Foreskin fibroblast (primary cell): ENCODE measurements at places on chromosomes 13 and 19.

DNA sequence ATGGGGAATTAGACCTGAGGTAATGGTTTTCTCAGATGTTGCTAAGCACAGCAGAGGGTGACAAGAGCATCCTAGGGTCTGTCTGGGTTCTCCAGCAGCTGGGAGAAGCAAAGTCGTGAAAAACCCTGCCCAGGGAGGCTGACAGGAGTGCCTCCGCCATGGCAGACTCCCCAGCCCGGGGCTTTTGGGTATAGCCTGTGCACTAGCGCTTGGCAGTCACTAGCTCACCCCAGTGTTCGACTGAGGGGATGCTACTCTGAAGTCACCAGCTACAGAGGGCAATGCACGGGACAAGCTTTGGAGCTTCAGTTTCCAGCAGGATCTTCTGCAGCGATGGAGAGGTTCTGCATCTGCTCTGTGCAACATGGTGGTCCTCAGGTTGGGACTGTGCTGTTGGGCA is 87.5 kb downstream of the ING1 start:
- DNase-seq = peak; percentile 31

GRCh38 chr19:40103600-40103999 is 12.9 kb upstream of the ZNF780A start:
- DNase-seq = no peak

DNA sequence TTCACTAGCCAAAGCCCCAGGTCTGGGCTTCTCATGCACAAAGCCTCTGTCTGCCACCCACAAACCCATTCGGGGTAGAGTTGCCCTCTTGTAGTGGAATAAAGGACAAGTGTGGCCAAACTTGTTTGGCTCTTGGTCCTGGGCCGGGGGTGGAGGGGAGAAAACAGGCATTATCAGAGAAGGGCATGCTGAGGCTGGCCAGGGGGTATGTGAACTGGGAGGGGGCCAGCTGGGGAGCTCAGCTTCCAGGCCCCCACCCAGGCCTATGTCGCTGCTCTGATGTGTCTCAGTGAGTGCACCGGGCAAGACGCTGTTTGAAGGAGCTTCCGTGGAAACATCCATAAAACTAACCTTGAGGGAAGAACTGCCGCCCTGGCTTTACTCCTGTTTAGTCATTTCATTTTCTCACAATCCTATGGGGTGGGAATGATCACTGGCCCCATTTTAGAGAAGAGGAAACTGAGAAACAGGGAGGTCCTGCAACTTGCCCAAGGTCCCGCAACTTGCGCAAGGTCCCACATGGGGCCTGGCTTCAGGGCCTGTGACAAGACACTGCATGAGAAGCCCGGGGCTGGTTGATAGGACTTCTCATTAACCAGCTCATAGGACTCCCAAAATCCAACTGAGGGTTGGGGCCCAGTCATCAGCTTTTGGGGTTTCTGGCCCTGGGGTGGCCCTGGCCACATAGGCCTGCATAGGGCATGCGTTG is 30.8 kb downstream of the CCNE1 start:
- DNase-seq = peak; percentile 3

DNA sequence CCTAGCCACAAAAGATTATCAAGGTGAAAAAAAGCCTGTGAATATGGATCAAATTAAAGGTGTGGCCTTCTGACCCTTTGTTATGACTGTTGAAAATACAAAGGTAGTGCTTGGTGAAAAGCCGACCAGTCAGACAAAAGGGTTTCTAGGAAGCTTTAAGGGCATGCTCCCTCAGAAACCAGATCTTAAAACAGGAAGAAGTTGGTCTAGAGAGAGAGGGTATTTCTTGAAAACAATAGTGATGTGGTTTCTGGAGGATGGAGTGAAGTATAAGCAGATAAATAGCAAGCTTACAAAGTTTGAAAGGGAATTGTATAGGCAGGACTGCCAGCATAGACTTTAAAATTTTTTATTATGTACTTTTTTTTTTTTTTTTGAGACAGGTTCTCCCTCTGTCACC is 5.0 kb upstream of the EID2 start:
- no peak for DNase-seq

- DNase-seq = peak; percentile 58
Observed at GRCh38 chr19:13026462-13027370, 31.4 kb downstream of the NFIX start.

DNA sequence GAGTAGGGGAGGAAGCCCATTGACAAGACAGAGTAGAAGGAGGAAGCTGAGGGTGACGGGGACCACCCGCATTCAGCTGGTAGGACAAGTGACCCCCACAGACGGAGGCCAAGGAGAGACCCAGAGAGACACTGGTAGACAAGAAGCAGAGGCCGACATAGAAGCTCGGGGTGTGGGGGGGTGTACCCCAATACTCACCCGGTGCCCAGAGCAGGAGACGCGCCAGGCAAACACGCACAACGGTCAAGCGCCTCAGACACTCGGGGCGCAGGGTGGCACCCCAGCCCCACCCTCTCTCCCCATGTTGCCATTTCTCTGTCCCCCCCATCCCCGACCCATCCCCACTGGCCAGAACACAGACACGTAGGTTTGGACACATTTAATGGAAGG is 23.5 kb downstream of the SHANK1 start:
- no peak for DNase-seq

DNA sequence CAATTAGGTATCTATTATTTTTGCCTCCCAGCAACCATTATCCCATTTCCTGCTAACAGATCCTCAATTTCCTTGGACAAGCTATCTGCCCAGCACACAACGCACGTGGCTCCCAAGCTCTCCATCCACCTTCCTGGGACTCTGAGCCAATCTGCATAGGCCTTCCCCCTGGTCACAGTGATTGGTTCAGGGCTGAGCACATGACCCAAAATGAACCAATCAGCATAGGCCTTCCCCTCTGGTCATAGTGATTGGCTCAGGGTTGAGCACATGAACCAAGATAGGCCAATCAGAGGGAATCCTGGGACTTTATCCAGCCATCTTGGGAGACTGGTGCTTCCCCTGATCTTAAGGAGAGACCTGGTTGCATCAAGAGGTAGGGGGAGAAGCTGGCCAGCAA is 5.8 kb downstream of the CPAMD8 start:
- DNase-seq = no peak

DNA sequence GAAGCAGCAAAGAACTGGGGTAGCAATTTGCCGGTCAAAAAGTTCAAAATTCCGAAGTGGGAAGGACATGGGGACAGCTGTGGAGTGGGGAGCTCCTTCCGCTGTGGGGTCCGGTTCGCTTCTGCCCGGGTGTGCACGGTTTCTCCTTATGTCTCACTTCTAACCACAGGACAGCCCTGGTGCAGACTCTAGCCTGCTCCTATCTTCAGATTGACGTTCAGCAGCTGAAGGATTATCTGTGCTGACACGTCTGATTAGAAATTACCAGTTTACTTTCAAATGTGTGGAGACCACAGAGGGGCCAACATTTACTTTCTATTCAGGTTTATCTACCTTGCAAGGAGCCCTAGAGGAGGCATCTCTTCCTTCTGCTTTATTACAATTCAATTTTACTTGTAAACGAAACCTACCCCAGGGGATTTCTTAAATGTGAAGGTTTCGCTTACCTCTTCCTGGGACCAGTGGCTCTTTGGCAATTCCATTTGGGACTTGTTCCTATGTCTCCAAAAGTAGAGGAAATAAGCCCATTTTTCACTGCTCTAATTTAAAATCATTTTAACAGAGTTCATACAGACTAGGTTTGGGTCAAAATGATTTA is 27.3 kb downstream of the LHFPL6 start:
- DNase-seq = no peak

- no peak for DNase-seq
Observed at GRCh38 chr19:20925481-20925880, 2.4 kb downstream of the ZNF85 start.

DNA sequence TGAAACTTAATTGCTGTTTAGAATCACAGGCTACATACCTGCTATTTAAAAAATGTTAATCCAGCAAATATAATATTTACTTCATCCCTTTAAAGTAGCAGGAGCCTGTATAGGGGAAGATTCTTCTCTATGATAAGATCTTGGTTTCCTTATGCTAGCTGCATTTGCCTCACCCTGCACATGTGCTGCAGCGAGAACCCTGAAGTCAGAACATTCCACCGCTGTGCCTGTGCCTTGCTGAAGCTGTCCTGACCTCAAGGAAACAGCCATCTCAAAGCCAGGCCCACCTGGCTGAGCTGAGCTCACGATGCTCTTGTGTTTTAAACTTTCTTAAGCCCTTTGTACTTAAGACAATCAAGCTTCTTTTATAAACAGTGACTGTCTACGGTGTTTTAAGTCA is 355.0 kb upstream of the PCDH20 start:
- no peak for DNase-seq

- DNase-seq = no peak
Observed at GRCh38 chr13:67806796-67807195, 576.7 kb upstream of the PCDH9 start.
